GM06990 (cell line): ENCODE measurements at places on chromosomes 5 and 9.

- DNase-seq, result no peak
These were observed 16.8 kb downstream of the CTXN3 start for GRCh38 chr5:127665641-127666040.

- DNase-seq, result no peak
These were observed 451.3 kb downstream of the LRRC70 start for GRCh38 chr5:63029891-63030290.

GRCh38 chr9:137162505-137163364 is 7.1 kb downstream of the LRRC26 start:
- DNase-seq, result no peak

DNA sequence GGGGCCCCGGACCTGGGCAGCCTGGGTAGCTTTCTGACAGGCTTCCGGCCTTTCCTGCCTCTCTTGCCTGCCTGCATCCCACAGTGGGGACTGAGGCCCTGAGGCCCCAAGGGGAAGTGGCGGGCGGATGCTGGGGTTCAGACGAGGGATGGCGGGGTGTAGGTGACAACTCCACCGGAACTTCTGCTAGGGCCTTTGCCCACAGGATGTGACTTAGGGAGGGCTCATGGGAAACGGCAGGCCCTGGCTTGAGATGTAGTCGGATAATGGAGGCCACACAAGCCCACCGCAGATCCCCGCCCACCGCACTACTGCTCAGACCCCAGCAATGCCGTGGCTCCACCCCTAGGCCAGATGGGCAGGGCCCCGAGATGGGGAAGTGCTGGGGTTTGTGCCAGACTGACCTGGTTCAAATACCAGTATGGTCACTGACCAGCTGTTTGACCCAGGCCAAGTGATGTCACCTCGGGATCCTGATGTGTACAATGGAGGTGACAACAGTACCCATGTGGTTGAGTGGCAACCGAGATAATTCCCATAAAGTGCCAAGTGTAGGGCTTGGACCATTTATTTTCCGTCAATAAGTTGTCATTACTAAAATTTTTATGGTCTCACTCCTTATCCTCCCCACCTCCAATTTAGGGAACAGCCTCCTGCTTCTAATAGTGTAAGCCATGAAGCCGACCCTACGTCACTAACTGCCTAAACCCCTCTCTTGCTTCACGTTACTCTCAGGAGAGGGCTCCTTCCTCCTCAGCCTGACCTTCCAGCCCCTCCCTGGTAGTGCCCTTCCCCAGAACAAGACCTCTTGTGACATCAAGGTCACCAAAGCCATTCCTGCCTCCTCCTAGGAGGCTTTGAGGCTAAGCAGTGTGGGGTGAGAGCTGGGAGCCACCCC is 2.5 kb upstream of the CDK9 start:
- peak; percentile 82 for DNase-seq

DNA sequence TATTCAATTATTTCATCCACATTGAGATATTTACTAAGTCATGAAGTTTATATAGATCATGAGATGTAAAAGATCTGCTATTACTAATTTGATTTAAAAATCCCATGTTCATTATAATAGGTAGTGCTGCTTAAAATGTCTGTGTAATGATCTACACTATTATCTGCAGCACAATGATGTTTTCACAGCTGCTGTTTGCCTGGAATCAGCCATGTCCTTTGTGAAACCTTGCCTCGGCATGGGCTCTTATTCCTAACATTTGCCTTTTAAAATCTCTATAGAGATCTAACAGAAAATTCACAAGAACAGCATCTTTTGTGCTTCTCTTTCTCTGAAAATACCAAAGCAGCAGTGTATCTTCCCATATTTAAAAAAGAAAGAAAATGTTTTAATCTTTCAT is 444.6 kb downstream of the PTPRD start:
- DNase-seq, result no peak

DNA sequence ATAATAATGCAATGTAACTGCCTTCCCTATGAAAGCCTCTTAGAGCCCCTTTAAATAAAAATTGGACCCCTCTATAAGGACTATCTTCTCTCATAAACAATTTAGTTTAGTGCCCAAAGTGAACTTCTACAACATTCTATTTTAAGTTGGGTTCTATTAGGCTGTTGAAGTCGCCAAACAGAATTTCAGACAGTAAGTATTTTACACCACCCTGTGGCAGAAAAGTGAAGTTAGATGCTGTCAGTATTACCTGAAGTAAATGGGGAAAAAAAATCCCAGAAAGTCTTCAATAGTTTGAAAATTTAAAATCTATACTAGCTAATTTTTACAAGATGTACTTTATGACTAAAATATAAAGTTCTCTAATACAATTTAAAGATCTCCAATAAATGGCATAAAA is 29.5 kb downstream of the CAAP1 start:
- DNase-seq, result no peak

- no peak for DNase-seq
These were observed 244.0 kb downstream of the EPB41L4A start for GRCh38 chr5:112174959-112175594.

DNA sequence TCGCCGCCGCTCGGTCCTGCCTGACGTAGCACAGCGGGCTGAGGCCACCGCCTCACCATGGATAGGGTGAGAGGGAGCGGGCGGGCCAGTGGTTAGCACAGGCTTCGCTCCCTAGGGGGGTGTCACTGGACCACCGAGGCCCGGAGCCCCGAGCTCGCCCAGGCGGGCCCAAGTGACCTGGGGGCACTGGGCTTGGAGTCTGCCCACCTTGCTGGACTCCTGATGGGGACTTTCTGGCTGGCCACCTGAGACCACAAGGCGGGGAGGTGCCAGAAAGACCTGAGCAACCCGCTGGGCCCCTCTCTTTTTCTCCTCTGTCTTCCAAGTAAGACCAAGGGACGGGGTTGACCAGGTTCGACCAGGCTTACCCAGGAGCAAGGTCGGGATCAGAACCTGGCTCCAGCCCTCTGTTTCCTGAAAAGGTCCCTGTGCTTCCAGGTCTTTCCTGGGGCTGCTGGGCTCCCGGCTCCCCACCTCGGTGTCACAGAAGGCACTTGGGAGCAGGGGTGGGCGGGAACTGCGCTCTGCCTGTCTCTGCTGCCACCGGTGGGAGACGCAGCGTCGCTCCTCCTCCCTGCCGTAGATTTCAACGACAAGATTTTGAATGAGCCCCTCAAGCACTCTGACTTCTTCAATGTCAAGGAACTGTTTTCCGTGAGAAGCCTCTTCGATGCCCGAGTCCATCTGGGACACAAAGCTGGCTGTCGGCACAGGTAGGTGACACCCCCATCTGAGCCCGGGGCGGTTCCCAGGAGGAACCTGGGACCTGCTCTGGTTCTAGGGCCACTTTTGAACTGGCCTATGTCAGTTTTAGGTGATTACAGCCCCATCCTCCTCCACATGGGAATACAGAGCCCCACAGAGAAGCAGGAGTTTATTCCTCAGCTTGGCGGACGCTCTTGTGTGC is 1.0 kb downstream of the MRPS2 start:
- no peak for DNase-seq

DNA sequence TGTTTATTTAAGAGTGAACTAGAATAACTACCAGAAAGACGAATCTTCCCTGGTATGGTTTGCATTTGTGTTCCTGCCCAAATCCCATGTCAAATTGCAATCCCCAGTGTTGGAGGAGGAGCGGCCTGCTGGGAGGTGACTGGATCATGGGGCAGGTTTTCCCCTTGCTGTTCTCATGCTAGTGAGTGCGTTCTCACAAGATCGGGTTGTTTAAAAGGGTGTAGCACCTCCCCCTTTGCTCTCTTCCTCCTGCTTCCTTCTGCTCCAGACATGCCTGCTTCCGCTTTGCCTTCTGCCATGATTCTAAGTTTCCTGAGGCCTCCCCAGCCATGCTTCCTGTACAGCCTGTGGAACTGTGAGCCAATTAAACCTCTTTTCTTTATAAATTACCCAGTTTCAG is 210.3 kb upstream of the TBC1D2 start:
- DNase-seq, result no peak

DNA sequence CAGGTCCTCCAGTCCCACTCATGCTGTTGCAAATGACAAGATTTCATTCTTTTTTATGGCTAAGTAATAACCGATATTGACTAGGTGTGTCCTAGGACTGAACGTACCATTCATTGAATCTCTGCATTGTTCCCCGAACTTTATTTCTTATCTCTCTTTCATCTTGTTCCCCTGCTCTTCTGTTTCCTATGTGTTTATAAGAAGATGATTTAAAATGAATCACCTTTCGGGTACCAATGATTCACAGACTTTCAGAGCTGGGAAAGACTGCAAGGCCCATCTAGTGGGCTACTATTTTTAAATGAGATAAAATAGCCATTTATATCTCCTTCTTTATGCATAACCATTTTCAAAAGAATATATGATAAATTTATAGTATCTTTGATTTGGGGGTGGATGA is 133.0 kb downstream of the CDH18 start:
- no peak for DNase-seq

DNA sequence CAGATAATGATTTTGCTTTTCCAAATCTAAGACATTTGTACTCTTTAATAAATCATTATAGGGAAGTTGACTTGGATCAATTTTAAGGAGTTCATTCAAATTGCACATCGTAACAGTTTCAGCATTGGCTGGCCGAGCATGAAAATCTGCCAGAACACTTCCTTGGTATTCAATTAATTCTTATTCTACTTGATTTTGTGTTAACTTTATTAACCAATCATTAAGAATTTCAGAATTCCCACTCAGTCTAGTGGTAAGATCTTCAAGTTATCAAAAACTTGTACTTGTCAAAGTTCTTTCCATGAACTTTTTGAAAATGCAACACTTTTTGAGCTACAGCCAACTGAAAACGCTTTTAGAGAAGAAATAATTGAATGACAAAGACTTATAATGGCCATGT is 565.8 kb downstream of the TLE1 start:
- no peak for DNase-seq

- DNase-seq, result no peak
These were observed 9.2 kb upstream of the TLX3 start for GRCh38 chr5:171299851-171300250.

DNA sequence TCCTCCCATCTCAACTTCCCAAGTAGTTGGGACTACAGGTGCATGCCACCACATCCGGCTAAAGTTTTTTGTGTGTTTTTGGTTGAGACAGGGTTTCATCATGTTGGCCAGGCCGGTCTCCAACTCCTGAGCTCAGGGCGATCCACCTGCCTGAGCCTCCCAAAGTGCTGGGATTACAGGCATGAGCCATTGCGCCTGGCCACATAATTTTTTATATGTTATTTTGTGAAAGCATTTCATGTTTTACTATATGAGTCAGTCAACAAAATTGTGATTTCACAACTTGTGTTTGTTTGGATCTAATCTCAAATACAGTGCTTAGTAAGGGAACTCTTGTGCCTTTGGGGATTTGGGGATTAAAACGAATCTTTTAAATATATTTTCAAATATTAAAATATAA is 20.0 kb upstream of the FAM120AOS start:
- DNase-seq, result no peak

DNA sequence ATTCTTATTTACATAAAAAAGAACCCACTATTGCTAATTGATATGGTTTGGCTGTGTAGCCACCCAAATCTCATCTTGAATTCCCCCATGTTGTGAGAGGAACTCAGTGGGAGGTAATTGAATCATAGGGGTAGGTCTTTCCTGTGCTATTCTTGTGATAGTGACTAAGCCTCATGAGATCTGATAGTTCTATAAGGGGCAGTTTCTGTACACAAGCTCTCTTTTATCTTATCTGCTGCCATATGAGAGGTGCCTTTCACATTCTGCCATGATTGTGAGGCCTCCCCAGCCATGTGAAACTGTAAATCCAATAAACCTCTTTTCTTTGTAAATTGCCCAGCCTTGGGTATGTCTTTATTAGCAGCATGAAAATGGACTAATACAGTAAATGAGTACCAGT is 58.2 kb upstream of the PRR16 start:
- no peak for DNase-seq

DNA sequence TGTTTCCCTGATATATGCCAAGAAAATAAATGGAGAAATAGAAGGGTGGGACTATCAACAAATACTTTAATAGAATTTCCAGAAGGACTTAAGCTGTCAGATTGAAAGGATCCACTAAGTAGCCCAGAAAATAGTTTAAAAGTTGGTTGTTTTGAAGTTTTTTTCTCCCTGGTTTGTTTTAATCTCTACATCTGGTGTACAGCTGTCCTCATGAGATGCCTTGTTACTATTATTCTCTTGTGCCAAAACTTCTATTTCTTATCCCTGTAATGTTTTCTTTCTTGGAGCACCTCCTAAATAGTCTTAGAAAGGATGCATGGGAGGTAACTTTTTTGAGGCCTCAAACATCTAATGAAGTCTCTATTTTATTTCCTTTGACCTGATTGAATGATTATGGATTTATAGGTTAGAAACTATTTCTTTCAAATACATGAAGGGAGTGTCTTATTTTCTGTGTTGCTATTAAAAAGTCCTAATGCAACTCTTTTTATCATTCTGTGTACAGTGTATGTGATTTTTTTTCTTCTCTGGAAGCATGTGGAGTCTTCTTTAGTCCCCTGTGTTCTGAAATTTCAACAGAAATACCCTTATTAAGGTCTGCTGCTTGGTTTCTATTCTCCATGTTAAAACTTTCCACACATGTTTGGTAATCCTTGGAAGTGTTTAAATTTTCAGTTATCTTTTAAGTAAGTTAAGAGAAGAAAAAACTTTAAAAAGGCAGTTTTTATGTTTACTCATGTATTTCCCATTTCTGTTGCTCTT is 140.0 kb upstream of the CDKN2B start:
- DNase-seq, result no peak

DNA sequence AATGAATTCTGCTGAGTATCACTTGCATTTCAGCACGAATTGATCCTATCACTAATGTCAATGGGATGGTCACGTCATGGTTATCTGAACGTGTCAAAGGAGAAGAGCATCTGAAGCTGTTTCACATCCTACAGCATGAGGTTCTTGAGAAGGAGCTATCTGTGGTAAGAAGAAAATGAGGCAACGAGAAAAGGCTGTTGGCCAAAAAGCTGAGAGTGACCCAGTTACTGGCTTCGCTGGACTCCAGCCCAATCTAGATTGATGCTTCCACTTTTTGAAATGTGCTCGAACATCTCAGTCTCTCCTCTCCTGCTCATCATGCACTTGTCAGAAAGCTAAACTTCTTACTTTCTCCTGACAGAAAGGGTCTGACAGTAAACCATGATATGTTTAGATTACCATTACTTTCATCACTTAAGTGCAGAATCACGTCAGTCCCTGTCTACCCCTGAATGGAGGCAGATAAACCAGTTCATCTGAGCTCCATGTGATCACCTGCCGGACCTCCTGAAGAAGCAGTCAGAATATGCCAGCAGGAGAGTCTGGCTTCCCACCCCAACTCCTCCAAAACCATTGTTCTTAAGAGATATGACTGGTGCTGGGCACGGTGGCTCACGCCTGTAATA is 22.5 kb downstream of the MGAT1 start:
- no peak for DNase-seq

DNA sequence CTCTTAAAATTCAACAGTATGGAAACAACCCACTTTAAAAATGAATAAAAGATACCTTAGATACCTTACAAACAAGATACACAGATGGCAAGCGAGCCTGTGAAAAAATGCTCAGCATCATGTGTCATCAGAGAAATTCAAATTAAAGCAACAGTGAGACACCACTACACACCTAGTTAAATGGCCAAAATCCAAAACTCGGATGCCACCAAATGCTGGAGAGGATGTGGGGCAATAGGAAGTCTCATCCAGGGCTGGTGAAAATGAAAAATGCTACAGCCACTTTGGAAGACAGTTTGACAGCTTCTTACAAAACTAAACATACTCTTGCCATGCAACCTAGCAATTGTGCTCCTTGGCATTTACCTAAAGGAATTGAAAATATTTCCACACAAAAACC is 17.9 kb downstream of the DUSP1 start:
- no peak for DNase-seq

- DNase-seq, result no peak
These were observed 227.3 kb downstream of the MCTP1 start for GRCh38 chr5:95057615-95058014.

- no peak for DNase-seq
These were observed 662.8 kb downstream of the PTPRD start for GRCh38 chr9:9949978-9950377.
